ENCODE measurements at places on chromosomes 11 and 22. TPM values are rescaled to one million over a fixed set of nuclear protein-coding genes. Genes with fewer than 3 reads are reported as not detected.

Gene MRGPRX4
- total RNA-seq: not detected

- no peak for DNase-seq
Observed at GRCh38 chr11:86990515-86990914, 35.3 kb upstream of the FZD4 start.

Gene PGA3
- total RNA-seq: not detected

- no peak for DNase-seq
Observed at GRCh38 chr22:28207281-28208030, 288.4 kb upstream of the PITPNB start.

DNA sequence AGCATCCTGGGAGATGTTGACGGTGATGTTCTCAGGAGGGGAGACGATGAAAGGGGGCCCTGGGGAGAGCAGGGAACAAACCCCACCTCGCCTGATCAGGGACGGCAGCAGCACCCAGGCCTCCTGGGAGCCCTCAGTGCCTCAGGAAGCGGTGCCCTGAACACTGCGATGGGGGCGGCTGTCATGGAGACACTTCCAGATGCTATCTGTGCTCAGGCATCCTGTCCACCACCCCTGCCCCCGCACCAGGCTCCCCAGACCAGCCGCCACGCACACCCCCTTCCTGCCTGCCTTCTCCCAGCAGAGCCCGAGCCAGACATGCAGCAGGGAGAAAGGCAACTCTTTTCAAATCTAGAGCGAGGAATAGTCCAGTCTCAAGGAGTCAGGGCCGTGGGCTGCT, 20.6 kb downstream of the IGSF9B start:
- no peak for DNase-seq

- DNase-seq: no peak
Observed at GRCh38 chr11:45816614-45817013, 11.7 kb downstream of the SLC35C1 start.

GRCh38 chr11:107688322-107688918, 23.4 kb downstream of the SLN start:
- no peak for DNase-seq

DNA sequence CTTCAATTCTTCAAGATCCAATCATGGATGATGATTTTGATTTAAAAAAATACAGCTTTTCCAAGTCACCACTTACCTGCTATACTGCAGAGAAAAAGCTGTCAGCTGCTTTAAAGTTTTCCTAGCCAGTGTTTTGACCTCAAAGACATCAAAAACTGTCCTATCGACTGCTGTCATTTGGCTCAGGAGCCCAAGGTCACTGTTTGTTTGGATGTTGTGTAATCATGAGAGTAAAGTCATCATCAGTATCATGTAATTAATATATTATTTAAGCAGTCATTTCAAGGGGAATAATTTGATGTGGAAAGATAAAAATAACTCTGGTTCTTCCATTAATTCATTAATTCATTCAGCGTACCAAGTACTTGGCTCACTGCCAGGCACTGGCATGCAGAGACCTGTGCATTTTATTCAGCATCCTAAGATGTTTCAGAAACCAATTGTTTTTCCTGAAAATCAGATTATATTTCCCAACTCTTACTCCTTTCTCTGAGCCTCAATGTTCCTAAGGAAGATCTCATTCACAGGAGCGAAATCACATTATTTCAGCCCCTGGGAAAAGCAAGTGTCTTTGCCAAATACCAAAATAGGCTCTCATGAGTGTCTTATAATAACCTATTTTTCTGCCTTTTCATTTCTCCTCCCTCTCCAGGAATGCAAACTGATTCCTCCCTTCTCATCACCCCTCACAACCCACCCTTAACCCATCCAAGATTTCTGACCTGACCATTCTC, 59.9 kb downstream of the SLC1A2 start:
- DNase-seq: peak; percentile 69

All from left lobe of liver (tissue), 2 donors.